Panc1 (cell line): ENCODE measurements at places on chromosomes 1 and 21. TPM values are rescaled to one million over a fixed set of nuclear protein-coding genes. Genes with fewer than 3 reads are reported as not detected.

TRABD2B gene
- not detected for total RNA-seq

EPHA2 gene
- 263 TPM for total RNA-seq

BLACAT1 gene
- 0.31 TPM for total RNA-seq

SPRR1A gene
- total RNA-seq = not detected

IL23R gene
- total RNA-seq = not detected

ZNF648 gene
- total RNA-seq = not detected

ESPN gene
- total RNA-seq = 8.5 TPM

TSPAN2 gene
- not detected for total RNA-seq

CLIC4 gene
- 123 TPM for total RNA-seq

HSD3B2 gene
- 1.2 TPM for total RNA-seq

PGLYRP4 gene
- not detected for total RNA-seq

GRCh38 chr1:76330991-76331603 lies 256.6 kb downstream of the ST6GALNAC3 start:
- DNase-seq = peak; percentile 32
- no peaks in the 10 kb centered on the region for H3K36me3 ChIP-seq

GRCh38 chr1:236065509-236066005 lies 667 bp upstream of the NID1 start:
- peak overlapping the region; percentile 79 for H3K27ac ChIP-seq
- no peaks in the 10 kb centered on the region for H3K36me3 ChIP-seq
- peak overlapping the region; percentile 81 for H3K4me3 ChIP-seq

- no peak overlapping the region for H3K4me3 ChIP-seq
- no peaks in the 10 kb centered on the region for H3K27me3 ChIP-seq
- H3K36me3 ChIP-seq = no peaks in the 10 kb centered on the region
- DNase-seq = no peak
- no peak overlapping the region for H3K27ac ChIP-seq
Observed at GRCh38 chr1:39832294-39832693, 43.6 kb upstream of the BMP8B start.

- H3K27ac ChIP-seq = no peak overlapping the region
- DNase-seq = no peak
- H3K27me3 ChIP-seq = no peaks in the 10 kb centered on the region
- H3K4me1 ChIP-seq = no peaks in the 10 kb centered on the region
Observed at GRCh38 chr1:40844079-40844478, 18.1 kb downstream of the CITED4 start.

- no peak overlapping the region for H3K27ac ChIP-seq
- no peak for DNase-seq
- no peaks in the 10 kb centered on the region for H3K4me1 ChIP-seq
- no peak overlapping the region for H3K4me3 ChIP-seq
- no peaks in the 10 kb centered on the region for H3K27me3 ChIP-seq
Observed at GRCh38 chr1:178632653-178633052, 92.4 kb upstream of the RALGPS2 start.

DNA sequence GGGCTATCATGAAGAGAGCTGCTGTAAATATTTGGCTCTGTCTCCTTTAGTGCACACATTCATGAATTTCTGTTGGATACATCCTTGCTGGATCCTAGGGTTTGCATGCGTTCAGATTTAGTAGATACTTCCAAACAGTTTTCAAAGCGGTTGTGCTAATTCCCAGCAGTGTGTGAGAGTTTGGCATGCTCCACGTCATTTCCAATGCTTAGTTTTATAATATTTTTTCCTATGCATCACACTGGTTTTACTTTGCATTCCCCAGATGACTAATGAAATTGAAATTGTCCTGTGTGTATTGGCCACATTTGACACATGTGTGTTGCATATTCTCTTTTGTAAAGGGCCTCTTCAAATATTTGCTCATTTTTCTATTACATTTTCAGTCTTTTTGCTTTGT lies 18.5 kb upstream of the AADACL3 start:
- no peak overlapping the region for H3K4me3 ChIP-seq
- H3K4me1 ChIP-seq = no peaks in the 10 kb centered on the region
- no peak overlapping the region for H3K27ac ChIP-seq
- 0 out of 2 replicates have a peak, but pooled peaks cover 3% of the 10 kb centered on the region for H3K27me3 ChIP-seq
- DNase-seq = no peak

- H3K4me3 ChIP-seq = no peak overlapping the region
- no peaks in the 10 kb centered on the region for H3K4me1 ChIP-seq
- H3K27me3 ChIP-seq = no peaks in the 10 kb centered on the region
- no peak overlapping the region for H3K27ac ChIP-seq
- no peak for DNase-seq
- H3K36me3 ChIP-seq = no peaks in the 10 kb centered on the region
Observed at GRCh38 chr1:154338875-154339274, 13.6 kb downstream of the ATP8B2 start.
